ENCODE measurements at places on chromosomes 2 and 18.

- no peak for DNase-seq
These were observed 23.7 kb downstream of the ICA1L start for GRCh38 chr2:202847693-202848524.

GRCh38 chr2:20356042-20356441, 5.4 kb upstream of the PUM2 start:
- peak; percentile 87 for DNase-seq

DNA sequence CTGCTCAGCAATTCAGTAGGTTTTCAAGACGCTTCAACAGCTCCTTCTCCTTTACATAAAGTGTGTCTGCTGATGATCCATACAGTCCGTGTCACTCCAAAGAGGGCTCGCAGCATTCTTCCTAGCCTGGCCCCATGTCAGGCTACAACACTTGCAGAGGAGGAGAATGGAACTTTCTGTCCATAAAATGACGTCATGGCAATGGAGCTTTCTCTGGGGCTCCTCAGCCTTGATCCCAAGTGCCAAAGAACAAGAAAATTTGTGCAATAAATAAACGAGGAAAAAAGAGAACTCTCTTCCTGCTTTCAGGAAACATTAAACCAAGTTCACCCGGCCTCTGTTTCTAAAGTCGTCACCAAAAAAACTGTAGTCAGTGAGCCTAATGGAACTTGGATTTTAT, 199.5 kb upstream of the MEIS1 start:
- DNase-seq: no peak

GRCh38 chr2:68662466-68662865, 19.1 kb downstream of the PROKR1 start:
- no peak for DNase-seq

DNA sequence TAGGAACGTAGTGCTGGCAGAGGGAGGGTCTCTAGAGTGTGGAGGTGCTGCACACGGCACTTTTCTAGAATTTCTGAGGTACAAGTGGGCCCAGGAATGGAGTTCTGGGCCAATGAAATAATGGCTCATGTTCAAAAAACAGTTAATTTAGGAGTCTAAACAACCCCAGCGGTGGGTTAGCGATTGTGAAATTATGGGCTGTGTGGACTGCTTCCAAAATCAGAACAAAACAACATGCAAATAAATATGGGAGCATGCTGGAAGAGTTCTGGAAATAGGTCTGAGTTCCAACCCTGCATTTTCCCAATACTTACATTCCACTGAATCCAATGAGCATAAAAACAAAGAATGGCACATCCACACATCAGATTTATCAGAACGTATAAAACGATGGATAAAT, 317.6 kb downstream of the AFF3 start:
- DNase-seq: no peak

DNA sequence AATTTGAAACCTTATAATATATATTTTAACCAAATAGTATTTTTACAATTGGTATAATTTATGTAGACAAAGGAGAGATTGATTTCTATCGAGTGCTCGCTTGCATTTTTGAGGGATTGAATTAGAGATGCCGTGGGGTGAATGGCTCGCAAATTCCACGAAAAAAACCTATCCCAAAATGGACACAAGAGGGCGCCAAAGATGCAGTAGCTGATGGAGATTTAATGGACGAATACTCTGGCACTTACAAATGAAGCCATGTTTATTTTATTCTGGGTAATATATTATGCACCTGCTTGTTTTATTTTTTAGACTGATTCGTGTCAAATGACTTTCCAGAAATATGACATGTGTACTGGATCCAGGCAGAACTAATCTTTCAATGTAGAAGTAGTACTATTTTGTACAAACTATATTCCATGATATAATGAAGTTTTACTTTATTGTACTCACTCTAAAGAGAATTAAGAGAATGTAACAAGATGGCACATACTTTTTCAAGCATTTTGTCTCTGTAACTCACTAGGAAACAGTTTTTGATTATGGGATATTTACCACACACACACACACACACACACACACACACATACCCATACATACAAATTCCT, 505.4 kb downstream of the PLCL1 start:
- peak; percentile 47 for DNase-seq

- no peak for DNase-seq
These were observed 1.5 kb downstream of the PELI1 start for GRCh38 chr2:64142741-64143168.

- peak; percentile 51 for DNase-seq
These were observed 487.4 kb upstream of the ZEB2 start for GRCh38 chr2:145007093-145007959.

- no peak for DNase-seq
These were observed 124.4 kb downstream of the LRP2 start for GRCh38 chr2:169237939-169238338.

Measured in NCI-H2029 treated with DMSO at 0.1 percent for 48 hours (cell line).